Epithelial cell of proximal tubule (primary cell): ENCODE measurements at places on chromosomes 6 and 20.

DNA sequence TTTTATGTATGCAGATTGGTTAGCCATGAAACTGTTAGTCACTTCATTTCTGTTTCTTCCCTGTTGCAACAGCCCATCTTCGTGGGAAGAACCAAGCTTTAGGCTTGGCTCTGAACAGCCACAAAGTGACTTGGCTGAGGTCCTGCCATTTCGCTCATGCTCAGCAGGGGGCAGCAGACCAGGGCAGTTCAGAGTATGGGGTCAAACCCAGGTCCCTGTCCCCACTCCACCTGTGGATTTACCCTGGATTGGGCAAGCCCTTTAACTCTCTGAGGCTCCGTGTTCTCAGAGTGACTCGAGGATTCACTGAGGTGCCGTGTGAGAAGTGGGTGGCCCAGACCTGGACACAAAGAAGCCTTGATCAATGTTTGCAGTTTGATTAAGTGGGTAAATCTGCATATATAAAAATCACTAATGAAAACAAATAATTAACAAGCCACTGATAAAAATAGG lies 19.8 kb upstream of the MAP1LC3A start:
- DNase-seq: no peak

DNA sequence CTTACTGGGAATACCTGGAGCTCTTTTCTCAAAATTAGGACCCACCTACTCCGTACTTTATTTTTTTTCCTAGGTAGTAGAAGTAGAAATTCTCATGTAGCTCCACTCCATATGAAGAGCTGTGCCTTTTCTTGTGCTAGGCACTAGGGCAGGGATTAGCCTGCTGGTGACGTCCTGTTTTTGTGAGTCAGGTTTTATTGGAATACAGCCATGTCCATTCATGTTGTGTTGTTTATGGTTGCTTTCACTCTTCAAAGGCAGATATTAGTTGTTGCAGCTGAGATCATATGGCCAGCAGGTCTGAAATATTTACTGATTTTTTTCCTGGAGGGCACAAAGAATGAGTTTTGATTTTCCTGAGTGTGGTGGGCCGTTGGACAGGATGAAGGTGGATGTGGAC lies 20.5 kb downstream of the XRN2 start:
- peak; percentile 61 for DNase-seq

DNA sequence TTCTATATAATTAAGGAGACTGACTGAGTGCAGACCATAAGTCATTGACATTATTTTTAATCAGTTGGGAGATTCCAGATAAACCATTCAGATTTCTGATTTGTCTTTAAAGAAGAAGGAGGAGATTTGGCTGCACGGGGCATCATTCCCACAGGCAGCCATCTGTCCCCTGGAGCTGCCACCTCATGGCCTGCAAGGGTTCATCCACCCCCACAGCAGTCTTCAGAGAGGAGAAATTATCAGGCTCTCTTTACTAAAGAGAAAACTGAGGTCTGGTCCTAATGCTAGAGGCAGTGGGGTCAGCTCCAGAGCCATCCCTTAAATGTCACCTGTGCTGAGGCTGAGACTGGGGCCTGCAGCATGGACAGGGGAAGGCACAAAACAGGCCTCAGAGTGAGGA lies 501.3 kb upstream of the SULF2 start:
- no peak for DNase-seq

DNA sequence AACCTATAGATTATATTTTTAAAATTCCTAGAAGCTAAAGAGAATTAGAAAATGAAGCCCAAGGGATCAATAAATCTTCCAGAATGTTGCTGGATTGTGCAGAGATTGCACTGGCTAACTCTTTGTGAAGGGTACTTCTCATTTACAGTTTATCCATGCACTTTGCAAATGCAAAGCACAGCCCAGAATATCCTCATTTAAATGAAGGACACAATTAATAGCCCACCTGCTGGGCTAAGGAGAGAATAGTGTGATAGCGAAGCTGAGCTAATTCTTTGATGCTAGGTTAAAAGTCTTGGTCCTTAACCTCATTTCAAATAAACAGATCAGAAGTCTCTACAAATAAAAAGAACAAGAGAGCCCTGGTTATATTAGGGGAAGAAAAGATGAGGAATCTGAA lies 72.5 kb downstream of the SMPDL3A start:
- DNase-seq: no peak

- DNase-seq: no peak
Observed at GRCh38 chr20:25058051-25058846, at the start of gene ACSS1. TSS of gene ACSS1 (minus strand) at chr20:25058139. CDS start at chr20:25058102, 37 bp downstream.

DNA sequence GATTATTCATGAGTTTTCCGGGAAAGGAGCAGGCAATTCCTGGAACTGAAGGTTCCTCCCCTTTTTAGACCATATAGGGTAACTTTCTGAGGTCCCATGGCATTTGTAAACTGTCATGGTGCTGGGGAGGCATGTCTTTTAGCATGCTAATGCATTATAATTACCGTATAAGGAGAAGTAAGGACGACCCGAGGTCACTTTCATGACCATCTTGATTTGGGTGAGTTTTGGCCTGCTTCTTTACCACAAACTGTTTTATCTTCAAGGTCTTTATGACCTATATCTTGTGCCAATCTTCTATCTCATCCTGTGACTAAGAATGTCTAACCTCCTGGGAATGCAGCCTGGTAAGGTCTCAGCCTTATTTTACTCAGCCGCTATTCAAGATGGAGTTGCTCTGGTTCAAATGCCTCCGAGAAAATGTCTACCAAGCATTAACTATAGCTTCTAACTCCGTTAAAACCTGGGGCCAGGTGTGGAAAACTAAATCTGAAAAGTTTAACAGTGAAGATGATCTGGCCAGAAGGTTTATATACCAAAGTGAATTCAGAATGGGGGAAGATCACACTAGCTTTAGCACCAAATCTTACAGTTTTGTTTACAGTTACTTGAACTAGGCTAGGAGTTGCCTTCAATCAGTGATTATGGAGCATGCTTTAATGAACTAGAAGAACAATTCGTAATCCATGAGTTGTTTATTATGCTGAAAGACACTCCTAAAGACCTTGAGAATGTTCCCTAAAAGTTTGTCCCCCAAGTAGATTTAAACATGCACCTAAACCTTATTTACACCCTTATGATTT lies 80.0 kb upstream of the TOP1 start:
- DNase-seq: no peak

DNA sequence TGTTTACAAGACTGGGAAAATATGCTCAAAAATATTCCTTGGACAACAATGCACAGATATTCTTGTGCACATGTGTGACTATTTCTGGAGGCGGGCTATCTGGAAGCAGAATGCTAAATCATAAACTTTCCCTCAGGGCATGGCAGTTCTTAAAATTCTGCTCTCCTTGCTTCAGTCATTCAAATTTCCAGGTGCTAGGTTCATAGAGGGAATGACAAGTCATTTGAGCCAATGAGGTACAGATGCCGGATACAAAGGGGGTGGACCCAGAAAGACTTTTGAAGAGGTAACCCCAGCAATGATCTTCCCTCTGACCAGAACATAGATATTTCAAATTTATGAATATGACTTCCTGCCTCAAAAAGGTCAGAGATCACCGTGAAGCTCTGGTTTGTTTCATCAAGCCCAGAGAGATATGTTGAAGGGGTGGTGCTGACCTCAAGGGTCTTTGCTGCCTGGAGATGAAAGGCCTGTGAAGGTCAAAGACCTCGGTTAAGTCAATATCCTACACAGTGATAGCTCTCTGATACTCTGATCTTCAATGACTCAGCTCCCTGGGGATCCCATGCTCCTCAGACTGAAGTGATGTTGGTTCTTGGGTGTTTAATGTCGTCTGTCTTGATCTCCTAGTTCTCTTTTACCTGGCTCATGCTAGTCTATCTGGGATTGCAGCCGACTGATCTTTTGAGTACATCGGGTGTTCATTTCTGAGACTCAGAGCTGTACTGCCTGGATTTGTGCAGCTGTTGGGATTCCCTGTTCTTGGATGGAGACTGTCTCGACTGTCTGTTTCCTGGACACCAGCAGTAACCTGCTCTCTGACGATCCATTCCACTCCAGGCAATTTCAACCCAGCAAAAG lies 47.5 kb upstream of the TSHZ2 start:
- DNase-seq: no peak
